Naive thymus-derived CD8-positive, alpha-beta T cell (primary cell): ENCODE measurements at places on chromosomes 6 and 20.

- peak; percentile 65 for DNase-seq
Measured at GRCh38 chr20:62010551-62011402, 54.9 kb downstream of the TAF4 start.

- no peak for DNase-seq
Measured at GRCh38 chr20:57860576-57860975, 150.8 kb upstream of the PMEPA1 start.

GRCh38 chr20:1437235-1437904 lies 29.3 kb downstream of the NSFL1C start:
- peak; percentile 62 for DNase-seq

DNA sequence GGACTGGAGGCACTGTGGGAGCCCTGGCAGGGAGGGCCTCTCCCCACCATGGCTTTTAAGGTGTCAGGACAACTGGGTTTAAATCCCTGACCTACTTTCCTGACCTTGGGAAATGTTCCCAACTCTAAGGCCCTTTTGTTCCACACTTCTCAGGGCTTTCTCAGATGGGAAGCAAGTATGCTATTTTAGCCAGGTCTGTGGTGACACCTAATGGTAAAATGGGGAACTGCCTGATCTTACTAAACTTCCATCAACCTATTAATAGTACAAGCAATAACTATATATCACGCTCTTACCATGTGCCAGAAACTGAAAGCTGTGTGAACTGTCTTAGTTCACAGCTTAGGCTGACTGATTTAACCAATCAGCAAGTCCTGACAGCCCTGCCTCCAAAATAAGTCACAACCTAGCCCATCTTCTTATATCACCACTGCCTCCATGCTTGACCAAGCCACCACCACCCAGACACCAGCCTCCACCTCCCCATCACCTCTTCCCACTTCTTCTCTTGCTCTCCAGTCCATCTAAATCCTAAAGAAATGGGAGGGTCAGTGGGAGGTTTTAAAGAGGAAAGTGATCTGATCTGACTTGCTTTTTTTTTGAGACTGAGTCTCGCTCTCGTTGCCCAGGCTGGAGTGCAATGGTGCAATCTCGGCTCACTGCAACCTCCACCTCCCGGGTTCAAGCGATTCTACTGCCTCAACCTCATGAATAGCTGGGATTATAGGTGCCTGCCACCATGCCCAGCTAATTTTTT lies 6.9 kb upstream of the BLCAP start:
- DNase-seq: peak; percentile 57

DNA sequence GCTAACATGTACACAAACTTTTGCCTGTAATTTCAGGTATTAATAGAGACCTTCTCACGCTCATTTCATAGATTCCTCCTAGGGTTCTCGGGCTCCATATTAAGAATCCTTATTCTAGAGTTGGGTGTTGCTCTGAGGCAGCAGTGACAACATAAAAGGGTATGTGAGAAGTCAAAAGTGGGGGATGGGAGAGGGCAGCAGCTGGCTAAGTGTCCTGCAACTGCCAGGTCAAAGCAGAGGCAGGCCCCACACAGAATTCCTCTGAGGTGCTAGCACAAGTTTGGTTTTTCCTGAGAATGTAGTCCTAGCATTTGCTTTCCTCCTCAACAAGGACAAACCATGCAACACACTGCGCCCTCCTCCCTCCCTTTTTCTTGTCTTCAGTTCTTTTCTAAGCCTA lies 4.6 kb downstream of the NSFL1C start:
- DNase-seq: no peak

- no peak for DNase-seq
Measured at GRCh38 chr6:34610819-34611477, 54.8 kb upstream of the SPDEF start.

DNA sequence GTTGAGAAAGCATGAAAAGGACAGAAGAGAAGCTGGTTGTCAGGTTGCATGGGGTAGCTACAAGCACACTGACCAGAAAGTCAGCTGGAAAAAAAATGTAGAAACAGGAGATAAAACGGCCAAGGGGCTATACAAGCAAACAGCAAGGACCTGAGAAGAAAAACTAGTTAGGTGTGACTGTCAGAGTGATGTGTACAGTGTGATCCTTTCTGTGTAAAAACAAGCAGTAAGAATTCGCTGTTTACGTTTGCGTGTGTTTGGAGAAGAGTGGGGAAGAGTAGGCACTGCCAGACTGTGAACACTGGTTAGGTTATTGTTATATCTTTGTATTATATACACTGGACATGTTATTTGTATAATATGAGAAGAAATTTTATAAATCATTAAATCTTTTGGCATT lies 28.1 kb downstream of the PTPN1 start:
- DNase-seq: no peak

DNA sequence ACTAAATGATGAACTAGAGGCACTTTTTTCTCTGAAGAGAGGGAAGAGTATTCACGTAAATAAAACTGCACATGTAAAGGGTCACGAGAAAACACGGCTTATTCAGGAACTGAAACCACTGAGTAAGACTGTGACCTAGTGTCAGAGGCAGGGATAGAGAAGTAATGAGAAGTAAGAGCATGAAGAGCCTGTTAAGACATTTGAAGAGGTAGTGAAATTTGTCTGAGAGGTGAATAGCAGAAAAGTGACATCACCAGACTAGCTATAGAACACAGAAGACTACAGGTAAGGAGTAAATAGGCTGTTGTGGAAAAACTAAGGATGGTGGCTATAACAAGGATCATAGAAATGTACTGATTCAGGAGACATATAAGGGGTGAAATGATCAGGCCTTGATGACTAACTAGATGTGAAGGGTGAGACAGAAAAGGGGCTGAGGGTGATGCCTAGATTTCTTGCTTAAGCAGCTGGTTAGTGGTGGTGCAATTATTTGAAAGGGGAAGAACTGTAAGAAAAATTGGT lies 76.8 kb downstream of the REV3L start:
- no peak for DNase-seq

DNA sequence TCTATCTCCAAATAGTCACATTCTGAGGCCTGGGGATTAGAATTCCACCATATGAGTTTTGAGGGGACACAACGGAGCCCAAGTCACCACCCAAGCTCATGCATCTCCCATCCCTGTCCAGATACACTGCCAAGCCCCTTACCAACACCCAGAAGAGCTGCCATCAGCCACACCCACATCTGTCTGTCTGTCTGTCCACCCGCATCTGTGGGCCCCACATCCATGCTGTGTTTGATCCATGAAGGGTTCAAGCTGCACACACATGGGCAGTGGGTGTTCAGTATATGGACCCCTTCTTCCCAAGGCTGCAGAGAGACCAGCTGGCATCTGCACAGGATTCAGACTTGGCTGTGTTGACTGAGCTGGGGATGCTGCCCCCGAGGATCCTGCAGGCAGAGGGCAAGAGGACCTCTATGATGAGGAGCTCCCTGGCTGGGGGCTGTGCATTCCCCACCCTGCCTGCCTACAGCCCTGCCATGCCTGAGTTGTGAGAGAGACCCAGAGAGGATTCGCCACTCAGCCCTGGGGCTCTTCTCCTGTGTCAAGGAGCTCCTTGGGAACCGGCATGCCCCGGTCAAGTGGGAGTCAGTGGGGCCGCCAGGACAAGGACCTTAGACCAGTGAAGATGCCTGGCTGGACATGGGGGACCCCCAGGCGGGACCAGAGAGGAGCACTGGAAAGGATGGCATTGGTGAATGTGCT lies 206.4 kb downstream of the SYNDIG1 start:
- no peak for DNase-seq

- no peak for DNase-seq
Measured at GRCh38 chr6:75874224-75874623, 125.2 kb downstream of the MYO6 start.

GRCh38 chr20:54173653-54174456 lies at the start of gene CYP24A1:
TSS of gene CYP24A1 (minus strand) at chr20:54173986. CDS start at chr20:54173579, 407 bp downstream.
- DNase-seq: no peak

DNA sequence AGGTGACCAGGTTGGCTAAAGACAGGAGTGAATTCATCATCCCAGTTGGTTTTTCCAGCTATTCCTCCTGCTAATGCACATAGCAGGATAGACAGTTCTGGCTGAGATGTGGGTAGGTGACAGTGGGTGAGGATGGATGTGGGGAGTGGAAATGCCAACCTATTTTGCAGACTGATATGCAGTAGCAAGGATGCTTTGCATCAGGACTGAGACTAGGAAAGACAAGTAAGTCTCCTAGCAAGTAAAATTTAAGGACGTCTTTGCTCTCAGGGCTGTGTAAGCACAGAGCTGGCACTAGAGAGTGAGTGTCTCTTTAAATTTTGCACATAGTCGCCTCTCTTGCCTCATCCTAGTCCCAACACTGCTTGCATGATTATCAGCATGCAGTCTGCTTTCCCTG lies 368.1 kb upstream of the PLCB4 start:
- no peak for DNase-seq
